ENCODE measurements at places on chromosomes 3 and 15.

DNA sequence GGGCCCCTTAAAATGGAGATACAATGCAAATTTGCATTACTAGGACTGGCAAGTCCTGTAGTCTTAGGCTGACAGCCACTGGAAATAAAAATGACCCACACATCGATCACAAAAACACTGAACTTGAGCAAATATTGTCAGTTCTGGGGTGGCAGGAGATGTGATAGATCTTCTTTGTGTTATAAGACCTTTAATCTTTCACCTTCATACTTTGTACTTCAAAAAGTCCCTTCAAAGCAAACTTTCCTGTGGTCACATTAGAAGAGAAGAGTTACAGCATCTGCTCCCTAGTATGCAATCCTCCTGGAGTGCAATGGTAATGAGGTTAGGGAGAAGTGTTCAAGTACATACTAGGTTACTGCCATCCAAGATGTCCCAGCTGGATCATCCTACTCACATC lies 149.4 kb upstream of the KCNMB2 start:
- no peak for DNase-seq

GRCh38 chr3:120741837-120742197 lies 499 bp downstream of the RABL3 start:
- no peak for DNase-seq

- no peak for DNase-seq
Observed at GRCh38 chr3:15645740-15646501, 44.4 kb downstream of the BTD start.

GRCh38 chr3:194801461-194802432 lies 116.1 kb downstream of the FAM43A start:
- DNase-seq, result no peak

DNA sequence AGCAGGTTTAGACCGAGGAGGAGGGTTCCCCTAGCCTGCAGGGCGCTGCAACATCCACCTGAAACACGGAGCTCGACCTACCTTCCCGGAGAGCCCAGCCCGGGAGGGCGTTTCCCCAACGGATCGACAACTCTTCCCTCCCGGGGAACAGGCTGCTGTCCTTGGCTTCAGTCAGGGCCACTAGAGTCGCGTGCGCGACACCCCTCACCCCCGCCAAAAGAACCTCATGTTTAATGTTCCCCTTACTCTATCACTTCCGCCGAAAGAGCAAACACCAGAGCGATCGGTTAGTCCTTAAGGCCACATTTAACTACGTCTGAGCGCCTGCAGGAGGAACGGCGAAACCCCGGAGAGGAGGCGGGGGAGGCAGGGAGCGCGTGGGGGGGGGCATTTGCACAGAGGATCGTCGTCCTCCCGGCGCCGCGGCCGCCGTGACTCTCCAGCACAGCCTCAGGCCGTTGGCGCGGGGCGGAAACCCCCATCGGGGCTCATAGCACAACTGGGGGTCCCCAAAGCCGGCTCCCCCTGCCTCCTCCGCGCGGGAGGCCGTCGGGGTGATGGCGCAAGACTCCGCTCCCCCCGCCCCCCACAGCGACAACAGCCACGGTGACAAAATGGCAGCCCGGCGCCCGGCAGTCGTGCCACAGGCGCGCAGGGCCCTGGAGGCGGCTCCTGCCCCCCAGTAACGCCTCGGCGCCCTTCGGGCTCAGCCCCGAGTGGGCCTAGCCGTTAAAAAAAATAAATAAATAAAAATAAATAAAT lies 3.2 kb downstream of the ANP32A start:
- peak; percentile 69 for DNase-seq

DNA sequence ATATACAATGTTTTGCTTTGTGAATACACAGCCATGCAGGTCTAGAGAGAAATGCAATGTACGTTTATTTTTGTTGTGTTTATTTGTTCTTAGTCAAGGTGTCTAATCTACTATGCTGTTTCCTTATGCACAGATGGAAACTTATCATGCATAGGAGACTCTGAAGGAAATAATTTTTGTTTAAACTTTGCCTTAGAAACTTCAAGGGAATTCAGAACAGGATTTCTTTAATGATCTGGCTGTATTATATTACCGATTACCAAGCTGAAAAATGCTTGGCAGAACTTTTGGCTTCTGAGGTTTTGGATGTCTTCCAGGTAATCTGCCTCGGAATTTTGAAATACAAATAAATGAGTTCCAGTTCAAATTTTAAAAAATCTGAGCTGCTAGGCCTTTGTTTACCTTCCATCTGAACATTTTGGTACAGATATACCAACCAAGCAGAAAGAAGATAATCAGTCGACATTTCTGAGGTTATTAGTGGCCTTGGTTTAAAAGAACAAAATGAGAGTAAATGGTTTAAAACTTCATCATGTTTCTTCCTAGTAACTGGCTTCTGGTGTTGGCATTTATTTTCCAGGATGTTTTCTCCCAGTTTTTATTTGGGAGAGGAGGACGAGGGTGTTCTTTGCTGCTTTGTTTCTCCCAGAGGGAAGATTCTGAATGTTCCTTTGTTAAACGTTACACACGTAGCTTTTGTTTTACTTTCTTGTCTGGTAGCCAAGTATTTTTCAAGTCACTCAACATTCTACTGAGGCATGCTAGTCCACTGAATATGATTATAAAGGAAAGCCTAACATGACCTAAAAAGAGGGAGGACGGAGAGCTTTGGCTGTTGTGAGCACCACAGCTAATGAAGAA lies 421.8 kb upstream of the TBL1XR1 start:
- no peak for DNase-seq

DNA sequence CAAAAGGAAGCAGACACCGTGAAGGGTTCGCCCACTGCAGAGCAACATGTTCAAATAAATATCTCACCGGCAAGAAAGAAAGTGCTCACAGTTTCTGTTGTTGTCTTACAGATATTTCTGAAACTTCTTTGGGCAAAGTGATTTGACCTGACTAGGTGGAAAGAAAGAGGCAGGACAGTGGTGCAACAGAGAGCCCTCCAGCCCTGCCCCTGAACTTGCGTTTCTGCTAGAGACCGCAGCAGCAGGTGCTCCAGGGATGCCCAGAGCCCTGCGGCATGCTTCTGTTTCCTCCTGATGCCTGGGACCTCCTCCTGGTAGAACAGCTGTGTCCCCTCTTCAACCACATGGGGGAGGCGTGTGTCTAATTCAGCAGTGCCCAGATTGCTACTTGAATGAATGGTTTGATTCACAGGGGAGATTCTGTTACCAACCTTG lies 123.4 kb downstream of the ATP10A start:
- peak; percentile 28 for DNase-seq

GRCh38 chr3:159770998-159771397 lies 217.6 kb upstream of the IL12A start:
- DNase-seq, result no peak

DNA sequence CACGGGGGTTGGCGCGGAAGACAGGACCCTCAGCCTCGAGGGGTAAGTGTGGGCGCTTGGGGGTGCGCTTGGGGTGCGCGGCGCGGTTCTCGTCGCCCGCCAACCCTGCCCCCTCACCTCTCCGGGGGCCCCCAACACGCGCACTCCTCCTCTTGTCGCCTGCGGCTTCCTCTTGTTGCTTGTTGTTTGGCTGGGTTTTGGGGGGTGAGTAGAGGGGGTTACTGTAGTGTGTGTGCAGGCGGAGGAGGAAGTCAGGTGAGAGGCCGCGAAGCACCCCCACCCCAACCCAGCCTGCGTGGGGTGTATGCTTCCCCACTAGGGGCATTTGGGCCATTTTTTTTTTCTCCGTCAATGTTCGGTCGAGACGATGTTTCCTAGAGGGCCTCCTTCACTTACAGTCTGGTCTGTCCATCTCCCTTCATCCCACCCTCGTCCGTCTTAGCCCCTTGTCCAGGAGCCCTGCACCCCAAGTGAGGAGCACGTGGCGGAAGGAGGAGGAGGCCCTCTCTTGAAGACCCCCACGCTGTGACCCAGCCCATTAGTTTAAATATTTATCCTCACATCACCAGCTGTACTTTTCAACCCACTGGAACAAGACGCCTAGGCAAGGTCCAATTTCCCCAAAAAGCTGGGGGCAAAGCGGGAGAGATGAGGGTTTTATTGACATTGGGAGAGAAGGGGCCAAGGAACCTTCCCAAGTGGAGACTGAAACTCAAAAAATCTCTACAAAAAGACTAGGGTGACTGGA lies 20.4 kb upstream of the SATB1 start:
- DNase-seq, result peak; percentile 54

DNA sequence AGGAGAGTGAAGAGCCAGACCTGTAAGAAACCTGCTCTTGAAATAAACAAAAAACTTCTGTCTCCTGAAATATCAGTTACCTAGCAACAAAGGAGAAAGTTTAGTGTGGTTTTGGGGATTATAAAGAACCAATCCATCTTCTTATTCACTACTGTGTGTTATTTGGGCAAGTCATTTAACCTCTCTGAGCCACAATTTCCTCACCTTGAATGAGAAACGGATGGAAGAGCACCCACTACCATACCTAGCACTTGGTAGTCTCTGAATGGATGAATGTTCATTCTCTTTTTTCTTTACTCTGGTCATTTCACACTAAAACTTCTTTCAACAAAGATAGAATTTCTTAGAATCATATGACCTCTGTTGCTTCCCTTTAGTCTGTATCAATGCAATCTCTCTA lies 45.2 kb downstream of the PTPN9 start:
- DNase-seq, result no peak

DNA sequence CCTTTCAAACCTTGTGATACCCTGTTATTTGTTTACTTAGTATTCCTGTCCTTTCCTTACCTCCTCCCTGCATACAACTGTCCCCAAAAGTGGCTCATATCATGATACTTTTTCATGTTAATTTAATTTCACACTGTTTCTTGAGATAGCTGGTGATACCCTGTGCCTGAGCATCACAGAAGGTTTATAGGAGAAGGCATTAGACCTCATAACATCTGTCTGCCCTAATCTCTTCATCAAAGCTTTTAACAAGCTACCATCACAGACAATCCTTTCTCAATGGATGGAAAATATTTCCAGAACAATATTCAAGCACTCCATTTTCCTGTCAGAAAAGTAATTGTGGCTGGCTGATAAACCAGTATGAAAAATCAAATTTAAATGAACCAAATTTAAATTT lies 81.6 kb downstream of the SSR3 start:
- no peak for DNase-seq

GRCh38 chr3:45665101-45665572 lies 24.1 kb upstream of the SACM1L start:
- DNase-seq, result peak; percentile 28

GRCh38 chr15:42692997-42693396 lies 43.9 kb downstream of the CDAN1 start:
- no peak for DNase-seq

GRCh38 chr3:27568393-27568792 lies 84.2 kb upstream of the SLC4A7 start:
- DNase-seq, result no peak

- DNase-seq, result no peak
Observed at GRCh38 chr15:42286445-42287029, 13.3 kb upstream of the TMEM87A start.

- no peak for DNase-seq
Observed at GRCh38 chr3:59251869-59252268, 202.0 kb upstream of the CFAP20DC start.

GRCh38 chr3:41866298-41866697 lies 95.6 kb downstream of the ULK4 start:
- no peak for DNase-seq

GRCh38 chr3:32436816-32437189 lies 45.1 kb downstream of the CMTM7 start:
- peak; percentile 68 for DNase-seq

GRCh38 chr3:18474202-18474601 lies 49.1 kb upstream of the SATB1 start:
- no peak for DNase-seq

- DNase-seq, result no peak
Observed at GRCh38 chr3:100060685-100061484, 53.4 kb downstream of the FILIP1L start.

DNA sequence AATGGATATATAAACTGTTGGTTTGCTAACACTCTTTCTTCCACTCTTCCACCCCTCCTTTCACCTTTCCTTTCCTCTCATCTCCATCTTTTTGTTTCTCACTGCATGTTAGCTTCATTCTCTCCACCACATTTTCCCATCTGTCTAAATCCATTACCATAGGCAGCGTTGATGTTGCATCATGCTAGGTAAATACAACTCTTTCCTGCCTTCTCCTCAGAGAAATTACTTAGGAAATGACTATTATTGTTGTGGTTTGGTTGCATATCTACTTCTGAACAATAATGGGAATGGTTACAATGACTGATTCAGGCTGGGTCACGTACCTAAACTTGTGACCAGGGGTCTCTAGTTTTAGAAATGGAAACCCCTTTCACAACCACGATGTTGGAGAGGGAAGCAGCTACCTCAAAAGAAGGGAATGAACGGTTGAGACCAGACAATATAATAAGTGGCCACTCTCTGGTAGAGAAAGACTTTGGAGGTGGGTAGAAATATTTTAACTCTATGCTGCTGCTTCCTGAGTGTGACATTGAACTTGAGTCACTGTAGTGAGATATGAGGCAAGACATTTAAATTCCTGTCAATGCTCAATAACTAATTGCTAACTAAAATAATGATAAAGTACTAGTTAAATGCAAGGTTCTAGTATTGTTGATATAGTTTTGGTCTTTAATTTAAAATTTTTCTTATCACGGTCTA lies 314.1 kb upstream of the TGFBR2 start:
- DNase-seq, result no peak

GRCh38 chr3:179703816-179704215 lies 51.0 kb downstream of the USP13 start:
- no peak for DNase-seq

DNA sequence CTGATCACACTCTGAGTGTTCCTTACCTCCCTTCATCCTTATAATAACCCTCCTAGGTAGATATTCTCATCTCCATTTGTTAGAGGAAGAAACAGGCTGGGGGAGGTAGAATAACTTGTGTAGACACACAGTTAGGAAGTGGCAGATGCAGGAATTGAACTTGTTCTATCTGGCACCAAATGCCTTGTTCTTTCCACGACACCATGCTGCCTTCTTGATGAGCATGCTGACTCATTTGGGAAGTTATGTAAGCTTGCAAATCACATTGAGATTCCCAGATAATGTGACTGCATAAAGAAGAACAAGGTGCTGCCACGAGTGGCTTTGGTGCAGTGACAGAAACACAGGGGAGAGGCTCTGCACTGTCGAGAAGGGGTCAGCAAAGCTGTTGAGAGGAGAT lies 27.5 kb upstream of the NDUFB4 start:
- DNase-seq, result no peak
